ENCODE measurements at places on chromosomes 3 and 15. TPM values are rescaled to one million over a fixed set of nuclear protein-coding genes. Genes with fewer than 3 reads are reported as not detected.

DNA sequence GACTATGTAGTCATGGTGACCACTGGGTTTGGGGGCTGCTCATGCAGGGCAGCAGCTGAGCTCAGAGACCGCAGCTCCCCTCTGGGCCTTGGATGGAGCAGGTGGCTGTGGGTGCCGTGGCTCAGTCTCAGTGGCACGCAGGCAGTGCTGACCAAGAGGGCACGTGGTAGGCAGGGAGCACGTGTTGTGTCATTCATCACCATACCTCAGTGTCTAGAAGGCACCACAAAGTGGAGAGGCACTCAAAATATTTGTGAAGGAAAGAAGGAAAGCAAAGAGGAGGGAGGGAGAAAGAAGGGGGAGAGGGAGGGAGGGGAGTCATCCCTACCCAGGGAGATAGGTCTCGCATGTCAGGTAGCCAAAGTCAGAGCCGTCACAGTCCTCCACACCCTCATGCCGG, 26.1 kb downstream of the EAF1 start:
- no peak for DNase-seq

- DNase-seq, result no peak
Observed at GRCh38 chr3:11407644-11408043, 135.4 kb downstream of the ATG7 start.

DNA sequence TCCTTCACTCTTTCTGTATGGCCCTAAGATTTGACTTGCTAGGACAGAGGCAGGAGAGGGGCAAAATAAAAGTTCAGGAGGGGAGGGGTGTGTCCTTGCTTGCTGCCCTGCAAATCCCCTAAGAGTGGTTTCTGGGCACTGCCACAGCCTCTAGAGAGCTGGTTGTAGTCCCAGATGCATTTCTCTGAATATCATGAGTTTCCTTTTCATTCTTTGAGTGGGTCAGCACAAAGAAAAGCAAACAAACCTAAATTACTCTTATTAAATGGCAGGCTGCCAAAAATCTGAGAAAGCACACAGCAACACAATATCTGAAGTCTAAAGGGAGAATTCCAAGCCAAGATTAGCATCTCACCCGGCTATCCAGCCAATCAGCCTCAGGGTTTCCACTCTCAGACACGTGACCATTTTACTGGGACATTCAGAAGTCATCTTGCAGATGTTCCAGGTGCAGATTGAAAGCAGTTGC, 919.3 kb downstream of the TUSC7 start:
- peak; percentile 46 for DNase-seq

DNA sequence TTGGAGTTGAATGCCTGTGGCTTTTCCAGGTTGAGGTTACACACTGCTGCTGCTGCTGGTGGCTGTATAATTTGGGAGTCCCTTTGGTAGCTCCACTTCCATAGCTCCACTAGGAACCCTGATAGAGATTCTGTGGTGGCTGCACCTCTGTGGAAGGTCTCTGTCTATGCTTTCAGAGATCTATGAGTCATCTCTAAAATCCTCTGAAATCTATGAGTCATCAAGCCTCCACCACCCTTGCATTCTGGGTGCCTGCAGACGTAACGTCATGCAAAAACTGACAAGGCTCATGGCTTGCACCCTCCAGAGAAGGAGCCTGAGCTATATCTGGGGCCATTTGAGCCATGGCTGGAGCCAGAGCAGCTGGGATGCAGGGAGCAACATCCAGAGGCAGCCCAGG, 1037.0 kb upstream of the CFAP20DC start:
- peak; percentile 52 for DNase-seq

- DNase-seq, result no peak
Observed at GRCh38 chr15:64305261-64305660, 50.7 kb downstream of the CSNK1G1 start.

- no peak for DNase-seq
Observed at GRCh38 chr3:13840456-13840855, 39.4 kb downstream of the WNT7A start.

- DNase-seq, result peak; percentile 20
Observed at GRCh38 chr15:74040109-74040850, 42.1 kb downstream of the GOLGA6A start.

- DNase-seq, result no peak
Observed at GRCh38 chr3:193959861-193960260, 176.1 kb upstream of the HES1 start.

DNA sequence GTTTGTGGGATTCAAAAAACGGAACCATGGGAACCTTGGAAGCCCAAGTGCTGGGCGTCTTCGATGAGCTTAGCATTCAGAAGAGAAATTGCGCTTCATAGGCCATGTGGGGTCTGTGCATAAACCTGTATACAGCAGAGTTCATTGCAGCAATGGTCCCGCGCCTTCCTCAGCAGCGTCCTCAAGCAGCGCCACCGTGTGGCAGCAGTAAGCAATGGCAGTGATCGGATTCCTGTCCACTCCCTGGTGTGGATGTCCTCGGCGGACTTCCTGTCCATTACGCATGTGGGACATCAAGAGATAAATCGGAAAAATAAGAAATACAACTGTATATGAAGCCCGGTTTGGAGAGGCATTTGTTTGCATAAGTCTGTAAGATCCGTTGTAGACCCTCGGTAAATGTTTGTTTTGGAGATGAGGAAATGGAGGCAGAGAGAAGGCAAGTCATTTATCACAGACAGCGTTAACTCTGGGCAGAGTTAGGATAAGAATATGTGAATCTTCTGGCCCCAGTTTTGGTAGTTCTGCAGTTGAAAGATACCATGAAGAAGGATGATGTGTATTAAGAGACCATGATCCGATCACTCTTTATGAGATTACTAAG, 57.7 kb downstream of the CNTN4 start:
- DNase-seq, result no peak

DNA sequence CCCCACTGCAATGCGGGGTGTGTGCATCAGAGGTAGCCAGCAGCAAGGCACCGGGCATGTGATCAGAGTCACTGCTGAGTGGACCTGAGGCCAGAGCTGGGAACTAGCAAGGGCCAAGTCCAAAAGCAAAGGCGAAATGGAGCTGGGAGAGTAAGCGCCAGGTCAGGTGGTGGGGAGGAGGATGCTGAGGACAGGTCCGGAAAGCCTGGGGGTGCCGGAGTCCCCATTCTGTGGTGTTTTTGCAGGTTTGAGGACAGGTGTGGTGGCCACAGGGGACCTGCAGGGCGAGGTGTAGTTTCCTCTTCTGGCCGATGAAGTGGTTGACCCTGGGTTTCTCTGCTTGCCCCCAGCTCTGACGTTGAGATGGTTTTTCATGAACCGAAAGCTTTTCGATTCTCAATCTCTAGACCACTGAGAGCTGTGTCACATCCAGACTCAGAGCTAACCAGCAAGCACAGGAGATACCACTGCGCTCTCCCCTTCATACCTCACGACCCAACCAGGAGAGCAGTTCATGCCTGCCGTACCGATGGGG, 35.0 kb upstream of the HES1 start:
- no peak for DNase-seq

- DNase-seq, result no peak
Observed at GRCh38 chr3:72134989-72135451, 350.1 kb upstream of the PROK2 start.

- no peak for DNase-seq
Observed at GRCh38 chr3:170863816-170864215, 6.2 kb downstream of the RPL22L1 start.

DNA sequence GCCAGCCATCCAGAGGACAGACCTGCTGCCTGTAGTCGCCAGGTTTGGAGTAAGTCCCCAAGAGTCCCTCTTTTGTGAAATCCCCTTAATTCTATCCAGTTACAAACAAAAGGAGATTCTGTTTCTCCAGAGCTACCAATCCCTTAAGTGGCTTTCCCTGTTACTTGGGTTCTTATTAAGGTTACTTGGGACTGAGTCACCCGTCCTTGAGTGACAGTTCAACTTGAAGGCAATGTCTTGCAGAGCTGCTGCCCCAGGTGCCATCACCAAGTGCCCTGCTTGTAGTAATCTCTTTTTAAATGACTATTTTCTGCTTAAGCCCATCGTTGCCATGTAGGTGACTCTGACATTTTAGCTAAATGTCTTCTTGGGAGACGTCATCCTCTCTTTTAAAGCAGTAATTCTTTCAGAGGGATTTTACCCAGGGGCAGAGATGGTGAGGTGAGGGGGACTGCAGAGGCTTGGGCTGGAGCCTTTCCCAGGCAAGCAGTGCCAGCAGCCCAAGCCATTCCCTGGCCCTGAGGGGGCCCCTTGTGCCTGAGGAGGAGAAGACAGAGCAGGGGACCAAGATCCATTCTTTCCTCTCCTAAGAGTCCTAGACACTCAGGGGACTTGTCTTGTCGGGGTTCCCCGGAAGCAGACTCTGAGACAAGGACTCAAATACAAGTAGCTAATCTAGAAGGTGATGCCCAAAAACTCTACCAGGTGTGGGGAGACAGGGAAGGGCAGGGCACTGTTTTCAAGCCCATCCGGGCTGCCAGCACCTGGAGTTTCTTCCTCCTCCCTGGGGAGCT, 253.7 kb downstream of the PLCL2 start:
- no peak for DNase-seq

GRCh38 chr3:89558711-89559110, 451.3 kb downstream of the EPHA3 start:
- no peak for DNase-seq

- no peak for DNase-seq
Observed at GRCh38 chr3:32778389-32778788, 39.4 kb upstream of the TRIM71 start.

DNA sequence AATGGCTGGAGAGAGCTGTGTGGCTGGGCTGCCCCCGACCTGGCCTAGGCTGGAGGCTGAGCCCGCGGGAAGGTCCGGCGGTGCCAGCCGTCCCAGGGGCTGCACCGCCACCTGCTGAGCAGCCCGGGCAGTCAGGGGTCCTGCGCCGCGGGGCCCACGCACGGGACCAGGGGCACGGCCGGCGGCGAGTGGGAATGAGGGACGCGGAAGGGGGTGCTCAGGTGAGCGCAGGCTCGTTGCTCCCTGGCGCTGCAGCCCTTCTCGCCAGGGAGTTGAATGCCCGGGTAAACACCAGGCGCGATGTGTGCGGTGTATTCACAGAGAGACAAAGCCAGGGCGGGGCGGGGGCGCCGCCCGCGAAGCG, 666 bp upstream of the SEMA3F start:
- DNase-seq, result no peak

- DNase-seq, result no peak
Observed at GRCh38 chr15:25710184-25710583, 152.9 kb downstream of the ATP10A start.

DNA sequence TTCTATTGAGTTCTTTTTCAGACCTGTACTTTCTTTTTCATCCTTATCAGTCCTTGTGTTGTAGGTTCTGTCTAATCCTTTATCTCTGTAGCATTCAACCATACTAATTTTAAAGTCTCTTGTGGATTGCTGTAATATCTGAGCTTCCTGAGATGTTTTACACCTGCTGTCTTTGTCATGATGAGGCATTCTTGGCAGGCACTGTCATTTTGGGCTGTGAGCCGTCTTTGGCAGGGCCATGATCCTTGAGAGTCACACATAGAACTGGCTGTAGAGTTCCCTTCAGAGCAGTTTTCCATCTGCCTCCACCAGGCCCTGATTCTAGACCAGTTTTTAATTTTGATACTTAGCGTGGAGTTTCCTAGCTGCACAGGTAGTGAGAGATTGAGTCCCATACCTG, 6.7 kb downstream of the EFCC1 start:
- DNase-seq, result no peak

GRCh38 chr3:196207833-196208607, 3.2 kb downstream of the ZDHHC19 start:
- no peak for DNase-seq

GRCh38 chr3:196498297-196498696, 5.3 kb downstream of the RNF168 start:
- no peak for DNase-seq

DNA sequence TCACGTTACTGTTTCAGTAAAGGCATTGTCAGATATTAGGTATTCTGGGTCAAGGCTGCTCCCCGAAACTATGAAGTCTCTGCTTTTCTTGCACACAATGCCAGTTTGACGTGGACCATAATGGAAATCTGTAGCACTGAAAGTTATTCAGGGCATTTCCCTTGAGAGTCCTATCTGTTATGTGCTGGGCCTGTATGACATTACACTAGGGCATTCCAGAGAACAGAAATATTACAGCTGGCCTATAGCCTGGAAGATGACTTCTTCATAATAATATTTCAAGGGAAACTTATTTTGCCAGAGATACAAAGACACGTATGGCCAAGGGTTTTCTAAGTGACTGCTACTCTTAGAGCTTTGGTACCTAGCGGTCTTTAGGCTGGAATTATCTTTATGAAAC, 613.6 kb upstream of the CBLB start:
- DNase-seq, result no peak

DNA sequence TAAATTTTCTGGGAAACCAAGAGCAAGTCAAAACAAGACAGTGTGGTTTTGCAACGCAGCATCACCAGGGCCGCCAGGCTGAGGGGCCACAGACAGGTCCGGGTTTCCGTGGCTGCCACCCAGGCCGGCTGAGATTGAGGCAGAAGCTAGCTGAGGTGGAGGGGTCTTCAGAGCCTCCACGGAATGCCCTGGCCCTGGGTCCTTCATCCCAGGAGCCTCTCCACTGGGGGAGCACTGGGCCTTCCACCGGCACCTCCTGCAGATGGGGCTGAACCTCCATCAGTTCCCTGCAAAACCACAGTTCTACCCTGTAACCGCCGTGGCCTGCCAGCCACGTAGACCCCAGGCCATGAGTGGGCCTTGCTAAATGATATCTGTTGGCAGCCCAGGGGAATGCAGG, 152.7 kb downstream of the CHSY1 start:
- DNase-seq, result no peak

DNA sequence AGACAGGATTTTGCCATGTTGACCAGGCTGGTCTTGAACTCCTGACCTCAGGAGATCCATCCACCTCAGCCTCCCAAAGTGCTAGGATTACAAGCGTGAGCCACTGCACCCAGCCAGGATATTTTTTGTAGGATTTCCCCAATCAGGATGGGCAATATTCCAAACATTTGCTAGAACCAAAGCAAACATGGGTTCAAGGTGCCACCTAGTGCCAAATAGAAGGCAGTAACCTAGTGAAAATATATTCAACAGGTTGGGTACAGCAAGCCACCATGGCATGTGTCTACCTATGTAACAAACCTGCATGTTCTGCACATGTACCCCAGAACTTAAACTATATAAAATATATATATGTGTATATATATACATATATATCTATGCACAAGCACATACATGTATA, 185.9 kb upstream of the CADM2 start:
- DNase-seq, result no peak

GRCh38 chr15:50150349-50150748, 31.3 kb upstream of the ATP8B4 start:
- DNase-seq, result no peak

Gene LSAMP
- polyA plus RNA-seq, result not detected

Gene ZNF80
- polyA plus RNA-seq, result not detected

Gene CACNA2D3
- polyA plus RNA-seq, result 0.04 TPM

Gene CHRFAM7A
- 0.06 TPM for polyA plus RNA-seq

Gene C2CD4A
- not detected for polyA plus RNA-seq

Gene BUB1B
- 19.3 TPM for polyA plus RNA-seq

Gene LYZL4
- not detected for polyA plus RNA-seq

Gene GMNC
- polyA plus RNA-seq, result not detected

Gene TTLL13
- polyA plus RNA-seq, result not detected

Gene DUOXA1
- polyA plus RNA-seq, result 5.7 TPM

Gene NKTR
- 3.5 TPM for polyA plus RNA-seq

Gene AZI2
- polyA plus RNA-seq, result 40.5 TPM

Gene TMEM108
- not detected for polyA plus RNA-seq

Gene PRR23E
- polyA plus RNA-seq, result not detected

Gene SNRPN
- 87.4 TPM for polyA plus RNA-seq

Gene SPTSSB
- polyA plus RNA-seq, result not detected
